AG09319 (cell line): ENCODE measurements at places on chromosomes 13 and 19.
A peak's percentile ranks its signal among the peaks of the same experiment; 100 is the strongest.

DNA sequence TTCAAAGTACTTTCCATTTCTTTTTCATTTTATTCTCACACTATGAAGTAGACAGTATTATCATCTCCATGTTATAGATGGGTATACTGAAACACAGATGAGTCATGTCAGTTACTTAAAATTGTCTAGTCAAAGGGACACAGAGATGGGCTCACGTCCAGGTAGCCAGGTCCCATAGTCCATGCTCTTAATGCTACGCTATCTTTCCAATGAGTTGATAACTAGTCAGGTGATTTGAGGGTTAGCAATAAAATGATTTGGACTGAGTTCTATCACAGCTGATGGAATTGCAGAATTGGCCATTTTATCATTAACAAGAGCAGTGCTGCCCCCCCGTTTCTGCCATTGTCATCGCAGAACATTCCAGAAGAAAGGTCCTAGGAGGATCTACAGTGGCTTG, 318.9 kb downstream of the DLEU7 start:
- DNase-seq = no peak

DNA sequence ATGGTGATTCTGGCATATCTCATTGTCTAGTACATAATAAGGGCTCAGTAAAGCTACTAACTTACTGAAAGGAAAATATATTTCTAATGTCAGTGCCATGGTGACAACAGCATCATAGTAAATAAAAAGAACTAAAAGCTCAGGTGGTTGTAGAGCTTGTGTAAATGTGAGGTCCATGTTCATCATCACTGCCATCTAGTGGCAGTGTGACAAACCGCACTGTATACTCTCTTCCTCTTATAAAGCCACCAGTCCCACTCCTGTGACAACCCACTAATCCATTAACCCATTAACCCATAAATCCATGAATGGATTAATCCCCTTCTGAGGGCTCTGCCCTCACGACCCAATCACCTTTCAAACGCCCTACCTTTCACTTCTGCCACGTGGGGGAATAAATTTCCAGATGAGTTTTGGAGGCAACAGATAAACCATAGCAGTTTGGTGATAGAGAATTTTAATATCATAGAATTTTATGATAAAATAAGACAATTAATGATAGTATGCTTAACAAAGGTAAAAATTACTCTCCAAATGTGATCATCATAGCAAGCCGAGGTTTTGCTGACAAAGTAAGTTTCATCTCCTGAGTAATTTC, 160.4 kb upstream of the SGCG start:
- DNase-seq = peak; percentile 10

GRCh38 chr19:57105976-57106721, 13.6 kb upstream of the USP29 start:
- DNase-seq = no peak

DNA sequence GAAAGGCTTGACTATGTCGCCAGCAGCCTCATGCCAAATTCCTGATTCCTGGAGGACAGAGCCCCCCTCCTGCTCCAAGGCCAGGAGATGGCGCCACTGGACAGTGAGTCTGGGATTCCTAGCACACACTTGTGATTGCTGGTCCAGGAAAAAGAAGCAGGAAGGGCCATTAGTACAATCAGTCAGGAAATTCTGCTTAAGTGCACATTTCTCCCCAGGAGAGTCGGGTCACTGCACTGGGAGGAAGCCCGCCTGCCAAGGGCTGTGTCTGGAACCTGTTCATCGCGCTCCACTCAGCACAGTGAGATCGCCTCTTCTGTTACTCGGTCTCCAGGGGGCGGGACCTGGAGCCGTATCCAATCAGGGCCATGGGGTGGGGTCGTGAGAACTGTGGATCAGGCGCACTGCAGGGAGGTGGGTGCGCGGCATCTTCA, 65.1 kb downstream of the ZNF823 start:
- DNase-seq = no peak

DNA sequence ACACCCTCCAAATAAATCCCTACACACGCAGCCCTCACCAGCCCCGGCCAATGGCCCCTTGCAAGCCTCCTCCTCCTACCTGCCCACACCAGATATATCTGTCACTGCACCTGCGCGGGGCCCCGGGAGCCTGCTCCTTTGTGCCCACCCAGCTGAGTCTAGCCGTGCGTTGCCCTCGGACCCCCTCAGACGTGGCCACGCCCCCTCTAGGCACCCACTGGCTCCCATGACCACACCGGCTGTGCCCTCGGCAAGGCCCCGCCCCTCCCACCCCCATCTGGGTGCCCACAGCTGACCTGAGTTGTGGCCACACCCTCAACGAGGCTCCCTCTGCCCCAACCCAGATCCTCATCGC, 6.3 kb upstream of the PNPLA6 start:
- DNase-seq = no peak

DNA sequence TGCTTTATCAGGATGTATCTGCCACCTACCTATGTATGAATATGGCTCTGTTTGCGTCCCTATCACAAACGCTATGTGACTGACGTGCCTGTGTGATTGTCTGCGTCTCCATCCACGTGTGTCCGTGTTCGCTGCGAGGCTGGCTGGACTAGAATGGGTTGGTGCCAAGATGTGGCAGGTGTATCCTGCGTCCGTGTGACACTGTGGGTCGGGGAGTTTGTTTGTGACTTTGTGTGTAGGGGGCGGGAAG, 6.7 kb upstream of the HOOK2 start:
- no peak for DNase-seq

GRCh38 chr13:37029617-37030016, 29.0 kb downstream of the EXOSC8 start:
- DNase-seq = peak; percentile 20

DNA sequence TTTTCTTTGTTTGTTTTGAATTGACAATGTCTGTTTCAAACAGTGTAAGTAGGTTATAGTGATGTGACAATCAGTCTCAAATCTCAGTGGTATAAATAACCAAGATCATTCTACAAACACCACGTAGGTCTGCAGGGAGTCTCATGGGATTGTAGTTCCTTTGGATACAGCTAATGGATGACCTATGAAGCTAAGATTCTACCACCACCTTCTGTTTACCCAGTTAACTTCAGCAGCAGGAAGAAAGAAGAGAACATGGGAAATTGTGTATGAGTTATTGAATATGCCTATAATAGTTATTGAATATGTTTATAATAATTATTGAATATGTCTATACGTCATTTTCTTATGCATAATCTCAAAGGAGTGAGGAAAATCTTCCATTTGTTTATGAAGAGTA, 63.9 kb upstream of the SLITRK5 start:
- DNase-seq = no peak

DNA sequence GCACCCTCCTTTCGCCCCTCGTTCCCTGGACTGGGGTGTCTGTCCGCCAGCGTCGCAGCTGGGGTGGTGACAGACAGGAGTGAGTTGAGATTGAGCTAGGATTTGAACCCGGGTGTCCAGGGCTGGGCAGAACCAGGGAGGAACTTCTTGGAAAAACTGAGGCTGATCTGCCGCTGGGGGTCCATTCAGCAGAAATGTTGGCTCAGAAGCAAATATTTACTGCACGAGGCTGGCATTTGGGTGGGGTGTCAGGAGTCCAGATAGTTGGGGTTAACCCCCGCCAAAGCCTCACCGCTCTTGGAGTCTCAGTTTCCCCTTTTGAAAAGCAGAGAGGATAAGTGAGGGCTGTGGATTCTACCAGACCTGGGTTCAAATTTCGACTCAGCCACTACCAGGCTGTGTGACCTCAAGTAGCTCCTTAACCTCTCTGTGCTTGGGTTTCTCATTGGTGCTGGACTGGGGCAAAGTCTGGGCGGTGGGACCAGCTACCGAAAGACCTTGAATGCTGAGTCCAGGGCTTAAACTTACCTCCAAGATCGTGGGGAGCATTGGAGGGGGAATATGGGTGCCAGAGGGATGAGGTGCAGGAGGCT, 20.9 kb downstream of the MAST3 start:
- DNase-seq = no peak

DNA sequence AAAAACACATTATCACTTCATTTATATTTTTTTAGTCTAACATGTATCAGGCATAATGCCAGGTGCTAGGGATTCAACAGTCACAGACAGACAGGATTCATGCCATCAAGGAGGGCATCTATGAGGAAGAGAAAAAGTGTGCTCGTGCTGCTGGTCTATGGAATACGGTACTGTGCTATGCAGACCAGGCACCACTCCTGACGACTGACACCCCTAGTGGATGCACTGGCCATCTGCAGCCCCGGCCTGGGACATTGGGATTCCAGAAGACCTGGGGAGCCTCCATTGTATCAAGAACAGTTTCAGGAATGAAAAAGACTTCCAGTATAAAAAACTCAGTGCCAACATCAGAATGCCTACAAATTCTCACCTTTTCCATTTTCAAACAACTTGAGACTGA, 94.0 kb downstream of the KLF12 start:
- DNase-seq = no peak

DNA sequence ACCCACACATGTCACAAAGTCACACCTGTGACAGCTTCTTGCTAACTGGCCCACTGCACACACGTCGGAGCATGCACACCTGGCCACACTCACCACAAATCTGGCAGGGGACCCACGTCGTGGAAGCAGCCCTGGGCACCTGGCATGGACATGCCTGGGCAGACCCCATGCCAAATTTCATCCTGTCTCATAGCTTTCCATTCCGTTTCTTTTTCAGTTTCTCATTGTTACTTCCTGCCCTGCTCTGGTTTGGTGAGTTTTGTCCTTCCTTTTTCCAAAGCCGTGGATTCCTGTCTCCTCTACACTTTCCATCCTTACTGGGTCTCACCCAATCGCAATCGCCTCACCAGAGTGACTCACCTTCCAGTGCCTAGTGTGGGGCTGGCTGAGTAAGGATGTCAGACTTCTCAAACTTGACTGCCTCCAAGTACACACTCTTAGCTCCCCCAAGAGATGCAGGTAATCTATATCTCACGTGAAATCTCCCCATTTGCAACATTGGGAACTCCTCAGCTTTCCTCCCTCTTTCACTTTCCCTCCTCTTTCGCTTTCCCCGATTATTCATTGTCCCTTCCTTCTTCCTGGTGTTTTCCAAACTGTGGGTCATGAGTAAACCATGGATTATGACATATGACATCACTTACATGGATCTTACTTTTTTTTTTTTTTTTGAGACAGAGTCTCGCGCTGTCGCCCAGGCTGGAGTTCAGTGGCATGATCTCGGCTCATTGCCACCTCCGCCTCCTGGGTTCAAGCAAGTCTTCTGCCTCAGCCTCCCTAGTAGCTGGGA, 1.6 kb upstream of the BBC3 start:
- DNase-seq = no peak

DNA sequence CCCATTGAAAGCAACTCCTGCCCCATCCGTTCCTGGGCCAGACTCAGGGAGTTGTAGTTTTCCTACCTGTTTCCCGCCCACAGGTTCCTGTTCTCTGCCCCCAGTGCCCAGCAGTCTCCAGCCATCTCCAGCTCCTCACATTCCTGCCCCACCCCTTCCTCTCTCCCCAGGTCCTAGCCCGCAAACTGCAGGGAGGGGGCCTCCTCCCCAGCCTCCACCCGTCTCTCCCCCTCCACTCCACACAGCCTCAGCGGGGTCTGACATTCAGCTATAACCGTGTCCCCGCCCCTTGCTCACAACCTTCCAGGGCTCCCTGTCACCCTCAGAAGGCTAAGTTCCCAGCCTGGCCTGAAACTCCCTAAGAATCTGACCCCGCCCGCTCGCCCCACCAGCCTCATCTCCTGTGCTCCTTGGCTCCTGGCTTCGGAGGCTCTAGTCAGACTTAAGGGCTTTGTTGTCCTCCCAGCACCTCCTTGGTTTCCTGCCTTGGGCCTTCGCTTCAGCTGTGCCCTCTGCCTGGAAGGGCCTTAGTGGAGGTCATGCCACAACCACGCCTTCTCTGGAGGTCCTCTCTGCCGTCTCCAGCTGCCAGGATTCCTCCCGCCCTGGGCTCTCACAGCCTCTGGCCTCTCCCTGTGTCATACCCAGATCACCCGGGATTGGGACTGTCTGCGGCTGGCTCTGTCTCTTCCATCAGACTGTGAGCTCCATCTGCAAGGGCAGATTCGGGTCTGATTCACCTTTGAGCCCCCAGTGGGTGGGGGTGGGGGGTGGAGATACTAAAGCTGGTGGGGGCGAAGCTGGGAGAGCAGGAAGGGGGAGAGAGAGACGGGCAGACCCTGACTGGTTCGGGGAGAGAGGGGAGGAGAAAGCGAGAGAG, 5.1 kb upstream of the SPACA6 start:
- DNase-seq = no peak

- DNase-seq = no peak
Observed at GRCh38 chr19:956766-957440, 27.2 kb upstream of the WDR18 start.

GRCh38 chr19:33746159-33746558, 50.5 kb upstream of the KCTD15 start:
- no peak for DNase-seq

DNA sequence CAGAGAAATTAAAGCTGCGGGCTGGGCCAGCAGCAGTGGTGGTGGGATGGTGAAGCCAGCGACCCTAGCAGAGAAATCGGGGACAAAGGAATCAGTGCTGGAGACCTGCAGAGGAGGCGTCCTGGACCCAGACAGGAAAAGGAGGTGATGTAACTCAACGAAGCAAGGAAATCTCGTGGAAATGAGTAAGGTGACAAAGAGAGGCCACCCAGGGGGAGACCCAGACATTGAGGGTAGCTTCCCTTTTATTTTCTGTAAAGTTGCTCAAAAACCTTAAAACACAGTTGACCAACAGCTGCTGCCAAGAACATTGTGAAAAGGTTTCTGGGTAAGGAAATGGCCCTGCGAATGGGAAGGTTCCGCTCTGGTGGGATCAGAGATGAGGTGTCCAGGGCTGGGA, 13.3 kb upstream of the RETN start:
- DNase-seq = no peak

- DNase-seq = no peak
Observed at GRCh38 chr13:113926951-113927660, 46.8 kb downstream of the C13orf46 start.
